ENCODE measurements at places on chromosomes 2 and 18.

GRCh38 chr2:72131371-72131891, 16.2 kb downstream of the CYP26B1 start:
- no peak for DNase-seq

DNA sequence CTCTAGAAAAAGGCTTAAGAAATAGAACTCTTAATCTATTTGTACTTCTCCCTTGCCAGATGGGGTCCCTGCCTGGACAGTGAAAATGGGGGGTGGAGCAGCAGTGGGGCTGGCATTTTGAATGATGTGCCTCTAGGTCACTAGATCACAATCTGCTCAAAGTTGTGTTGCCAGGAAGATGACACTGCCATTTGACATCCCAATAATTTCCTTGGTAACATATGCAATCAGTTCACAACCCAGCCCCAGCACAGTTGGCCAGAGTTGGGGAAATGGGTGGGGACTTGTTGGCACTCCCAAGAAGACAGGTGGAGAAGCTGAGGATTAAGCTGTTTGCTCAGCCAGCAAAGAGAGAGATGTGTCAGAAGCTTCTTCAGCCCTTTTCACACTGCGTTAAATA, 558.3 kb upstream of the KLHL29 start:
- no peak for DNase-seq

DNA sequence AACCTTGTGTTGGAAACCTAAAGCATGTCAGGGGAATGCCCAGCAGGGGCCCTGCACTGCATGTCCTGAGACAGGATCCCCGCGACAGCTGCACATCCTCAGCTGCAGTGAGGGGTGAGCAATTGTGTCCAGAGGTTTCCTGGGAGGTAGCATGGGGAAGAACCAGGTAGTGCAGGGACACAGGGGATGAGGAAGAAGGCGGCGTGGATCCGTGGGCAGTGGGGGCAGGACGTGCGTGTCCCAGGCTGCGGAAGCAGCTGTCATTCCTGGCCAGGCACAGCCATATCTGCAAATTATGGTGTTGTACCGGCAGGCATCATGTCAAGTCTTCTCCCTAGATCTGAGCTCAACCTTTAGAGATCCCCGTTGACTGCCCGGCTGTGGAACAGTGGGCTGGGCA, 238.2 kb upstream of the MYT1L start:
- DNase-seq, result no peak

DNA sequence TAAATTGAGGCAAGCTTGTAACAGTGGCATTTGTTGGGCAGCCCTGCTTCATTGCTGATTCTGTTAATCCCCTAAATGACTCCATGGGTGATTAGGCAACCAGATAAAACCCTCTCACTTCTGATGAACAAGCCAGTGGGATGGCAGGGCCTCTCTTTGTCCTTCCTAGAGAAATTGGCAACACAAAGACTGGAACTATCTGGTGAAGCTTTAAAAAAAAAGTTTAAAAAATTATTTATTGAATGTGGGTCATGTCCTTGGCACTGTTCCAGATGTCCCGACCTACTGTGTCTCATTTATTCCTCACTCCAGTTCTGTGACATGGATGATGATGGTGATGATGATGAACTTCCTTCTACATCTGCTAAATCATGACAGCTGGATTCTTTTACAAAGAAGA, 30.8 kb downstream of the NRP2 start:
- no peak for DNase-seq

GRCh38 chr2:46770622-46771021, 145.0 kb downstream of the MCFD2 start:
- no peak for DNase-seq

- DNase-seq, result no peak
Observed at GRCh38 chr2:12555012-12555645, 161.6 kb upstream of the TRIB2 start.

GRCh38 chr18:51248685-51249084, 51.2 kb upstream of the MEX3C start:
- DNase-seq, result no peak

GRCh38 chr2:21317131-21317530, 193.4 kb downstream of the TDRD15 start:
- DNase-seq, result peak; percentile 50

- no peak for DNase-seq
Observed at GRCh38 chr18:37124516-37124915, 295.6 kb downstream of the KIAA1328 start.

DNA sequence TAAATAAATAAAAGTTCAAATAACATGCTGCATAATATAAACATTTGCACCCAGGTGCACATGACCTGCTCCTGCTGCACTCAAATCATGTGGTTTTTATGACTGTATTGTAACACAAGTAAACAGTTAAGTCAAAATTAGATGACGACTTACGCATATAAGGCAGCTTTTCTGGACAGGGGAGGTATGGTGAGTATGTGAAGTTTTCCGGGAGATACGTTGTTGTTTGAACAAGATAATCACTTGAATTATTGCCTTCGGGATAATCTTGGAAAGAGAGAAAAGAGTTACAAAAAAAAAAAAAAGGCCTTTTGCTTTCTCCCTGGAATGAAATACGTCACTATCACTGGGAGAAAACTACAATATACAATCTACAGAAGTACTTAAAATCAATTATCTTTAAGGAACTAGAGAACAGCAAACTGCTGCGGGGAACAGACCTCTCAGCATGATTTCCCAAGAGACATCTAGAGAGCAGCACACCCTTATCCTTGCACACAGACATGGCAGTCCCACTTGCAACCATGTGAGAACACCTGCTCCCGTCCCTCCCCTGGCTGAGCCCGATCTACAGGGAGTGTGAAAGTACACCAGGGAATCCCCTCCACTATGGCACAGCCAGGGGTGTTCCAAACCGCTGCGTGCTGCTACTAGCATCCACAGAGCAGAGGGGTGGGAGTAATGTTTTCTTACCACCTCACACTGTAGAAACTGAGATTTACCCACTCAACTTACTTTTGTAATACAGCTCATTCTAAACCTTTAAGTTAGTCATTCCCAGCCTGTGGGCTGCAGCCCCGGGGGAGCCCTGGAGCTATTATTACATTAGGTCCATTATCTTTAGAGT, 26.3 kb downstream of the B4GALT6 start:
- peak; percentile 35 for DNase-seq

DNA sequence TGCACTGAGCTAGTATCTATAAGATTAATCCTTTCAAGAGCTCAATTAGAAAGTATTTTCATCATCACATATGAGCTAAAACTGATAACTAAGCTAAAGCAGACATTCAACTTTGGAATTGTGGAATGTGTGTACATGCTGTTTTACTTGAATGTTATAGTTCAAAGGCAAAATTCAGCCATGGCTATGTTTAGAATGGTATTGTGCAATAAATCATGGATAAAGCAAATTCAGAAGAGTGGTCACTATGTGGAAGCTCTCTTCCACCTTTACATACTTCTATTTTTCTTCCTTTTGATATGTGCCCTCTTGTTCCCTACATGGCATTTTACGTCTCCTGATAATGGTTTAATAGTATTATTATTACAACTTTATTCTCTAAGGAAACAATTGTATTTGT, 1366.3 kb upstream of the LRRTM1 start:
- DNase-seq, result no peak
